ENCODE measurements at places on chromosomes 12 and 14. TPM values are rescaled to one million over a fixed set of nuclear protein-coding genes. Genes with fewer than 3 reads are reported as not detected.

DNA sequence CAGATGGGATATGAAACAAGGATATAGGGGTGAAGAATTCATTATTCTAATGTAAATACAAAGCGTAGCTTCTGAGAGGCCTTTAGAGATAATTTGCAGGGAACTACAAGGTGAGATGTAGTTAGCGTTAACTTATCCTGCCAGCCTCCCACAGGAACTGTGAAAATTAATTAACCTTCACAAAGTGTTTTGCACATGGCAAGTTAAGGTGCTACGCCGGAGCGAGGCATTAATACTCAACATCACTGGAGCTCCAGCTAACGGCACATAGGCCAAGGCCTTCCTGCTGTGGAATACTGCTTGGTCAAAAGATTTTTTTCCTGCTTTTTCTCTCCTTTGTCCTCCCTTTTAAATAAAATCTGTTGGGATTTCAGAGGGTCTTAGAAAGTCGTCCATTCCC, 86.5 kb downstream of the CRACR2A start:
- no peaks in the 10 kb centered on the region for H3K36me3 ChIP-seq
- H3K27ac ChIP-seq: no peak overlapping the region
- H3K4me1 ChIP-seq: no peaks in the 10 kb centered on the region
- no peak overlapping the region for H3K4me3 ChIP-seq
- no peaks in the 10 kb centered on the region for H3K27me3 ChIP-seq
- DNase-seq: no peak

The MCRS1 gene
- total RNA-seq: 59.7 TPM

The NCAPD2 gene
- total RNA-seq: 21.0 TPM

The WNT1 gene
- not detected for total RNA-seq

GRCh38 chr12:12992418-12993130, 7.5 kb downstream of the HEBP1 start:
- peaks cover 6% of the 10 kb centered on the region for H3K36me3 ChIP-seq
- H3K27ac ChIP-seq: peak overlapping the region; percentile 45
- DNase-seq: no peak
- no peaks in the 10 kb centered on the region for H3K27me3 ChIP-seq
- no peak overlapping the region for H3K4me3 ChIP-seq

DNA sequence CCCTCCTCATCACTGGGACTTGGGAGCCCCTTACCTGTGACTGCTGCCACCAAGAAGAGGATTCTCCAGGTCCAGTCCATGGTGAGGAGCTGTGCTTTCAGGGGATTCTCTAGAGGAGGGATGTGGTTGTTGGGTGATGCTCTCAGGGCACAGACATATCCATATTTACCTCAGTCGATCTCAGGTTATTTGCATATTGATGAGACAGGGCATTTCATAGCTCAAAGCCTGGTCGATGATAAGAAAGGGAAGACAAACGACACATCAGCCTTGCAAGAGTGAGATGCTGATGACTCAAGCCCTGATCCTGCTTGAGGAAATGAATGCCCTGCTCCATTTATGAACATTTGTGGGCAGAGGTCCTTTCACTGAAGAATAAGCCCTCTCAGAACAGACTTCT, 981.0 kb downstream of the TMEM121 start:
- H3K4me3 ChIP-seq: no peak overlapping the region
- no peaks in the 10 kb centered on the region for H3K4me1 ChIP-seq
- no peaks in the 10 kb centered on the region for H3K36me3 ChIP-seq
- H3K27ac ChIP-seq: no peak overlapping the region

The E2F7 gene
- total RNA-seq: 3.7 TPM

GRCh38 chr14:87055007-87055406, 938.0 kb downstream of the GALC start:
- no peak for DNase-seq
- H3K4me3 ChIP-seq: no peak overlapping the region
- H3K36me3 ChIP-seq: no peaks in the 10 kb centered on the region
- no peaks in the 10 kb centered on the region for H3K27me3 ChIP-seq

GRCh38 chr12:122878780-122879612, 16.9 kb downstream of the VPS37B start:
- no peaks in the 10 kb centered on the region for H3K27me3 ChIP-seq
- H3K4me3 ChIP-seq: no peak overlapping the region
- no peak for DNase-seq
- peaks cover 37% of the 10 kb centered on the region for H3K4me1 ChIP-seq
- no peak overlapping the region for H3K27ac ChIP-seq
- peaks cover 7% of the 10 kb centered on the region for H3K36me3 ChIP-seq

DNA sequence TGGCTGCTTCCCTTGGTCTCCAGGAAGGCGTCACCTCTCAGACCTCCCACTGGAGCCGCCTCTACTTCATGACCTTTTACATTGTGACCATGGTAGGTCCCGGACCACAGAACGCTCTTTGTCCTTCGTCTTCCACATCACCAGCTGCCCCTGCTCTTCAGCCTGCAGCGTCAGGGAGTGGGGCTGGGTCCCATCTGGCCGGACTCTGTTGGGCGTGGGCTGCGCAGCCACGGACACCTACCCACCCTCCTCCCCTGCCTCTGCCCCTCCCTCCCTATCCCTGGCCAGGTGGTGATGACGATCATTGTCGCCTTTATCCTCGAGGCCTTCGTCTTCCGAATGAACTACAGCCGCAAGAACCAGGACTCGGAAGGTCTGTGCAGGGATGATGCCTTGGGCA, 43.3 kb downstream of the SLC8B1 start:
- H3K27ac ChIP-seq: no peak overlapping the region
- H3K4me1 ChIP-seq: peaks cover 15% of the 10 kb centered on the region
- no peaks in the 10 kb centered on the region for H3K27me3 ChIP-seq
- peaks cover 88% of the 10 kb centered on the region for H3K36me3 ChIP-seq

GRCh38 chr14:68779761-68780323, 13.0 kb downstream of the ZFP36L1 start:
- H3K27ac ChIP-seq: peak overlapping the region; percentile 87
- peaks cover 34% of the 10 kb centered on the region for H3K4me1 ChIP-seq
- no peak for DNase-seq

- H3K4me3 ChIP-seq: no peak overlapping the region
- peaks cover 71% of the 10 kb centered on the region for H3K36me3 ChIP-seq
- no peaks in the 10 kb centered on the region for H3K27me3 ChIP-seq
- no peaks in the 10 kb centered on the region for H3K4me1 ChIP-seq
- H3K27ac ChIP-seq: no peak overlapping the region
These were observed 8.0 kb downstream of the RBM19 start for GRCh38 chr12:113958108-113958507.

GRCh38 chr12:102163383-102163782, 34.2 kb downstream of the PMCH start:
- DNase-seq: no peak
- H3K27me3 ChIP-seq: no peaks in the 10 kb centered on the region
- no peaks in the 10 kb centered on the region for H3K36me3 ChIP-seq

DNA sequence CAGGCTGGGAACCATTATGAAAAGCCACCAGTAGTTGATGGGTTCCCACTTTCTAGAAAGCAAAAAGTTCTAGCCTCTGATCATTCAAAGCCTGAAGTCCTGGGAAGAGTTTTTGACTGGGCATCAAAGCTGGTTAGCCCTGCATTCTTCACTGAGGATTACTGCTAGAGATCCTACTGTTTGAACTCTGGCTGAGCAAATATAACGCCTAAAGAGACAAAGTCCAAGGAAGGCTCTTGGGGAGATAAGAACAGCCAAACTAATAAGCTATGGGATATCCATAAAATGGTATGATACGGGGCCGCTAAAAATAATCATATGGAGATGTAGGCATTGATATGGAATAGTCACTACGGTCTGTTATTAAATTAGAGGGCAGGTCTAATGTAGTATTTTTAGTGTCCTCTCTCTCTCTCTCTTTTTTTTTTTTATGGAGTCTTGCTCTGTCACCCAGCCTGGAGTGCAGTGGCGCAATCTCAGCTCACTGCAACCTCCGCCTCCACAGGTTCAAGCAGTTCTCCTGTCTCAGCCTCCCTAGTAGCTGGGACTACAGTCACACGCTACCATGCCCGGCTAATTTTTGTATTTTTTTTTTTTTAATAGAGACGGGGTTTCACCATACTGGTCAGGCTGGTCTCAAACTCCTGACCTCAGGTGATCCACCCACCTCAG, 35.5 kb downstream of the PLXNC1 start:
- no peaks in the 10 kb centered on the region for H3K27me3 ChIP-seq
- DNase-seq: no peak
- H3K4me3 ChIP-seq: no peak overlapping the region
- H3K4me1 ChIP-seq: peaks cover 32% of the 10 kb centered on the region
- H3K36me3 ChIP-seq: peaks cover 4% of the 10 kb centered on the region

The PTPRO gene
- 29.9 TPM for total RNA-seq

The KRT72 gene
- 0.10 TPM for total RNA-seq

- peaks cover 26% of the 10 kb centered on the region for H3K36me3 ChIP-seq
- no peak for DNase-seq
- H3K27me3 ChIP-seq: peaks cover 17% of the 10 kb centered on the region
- H3K4me3 ChIP-seq: no peak overlapping the region
- peaks cover 70% of the 10 kb centered on the region for H3K4me1 ChIP-seq
- H3K27ac ChIP-seq: no peak overlapping the region
These were observed 4.5 kb downstream of the PGF start for GRCh38 chr14:74950795-74951442.

GRCh38 chr12:58811346-58811745, 109.0 kb downstream of the LRIG3 start:
- no peak for DNase-seq
- H3K27ac ChIP-seq: no peak overlapping the region
- no peaks in the 10 kb centered on the region for H3K27me3 ChIP-seq
- no peak overlapping the region for H3K4me3 ChIP-seq

The AQP6 gene
- total RNA-seq: 2.3 TPM

DNA sequence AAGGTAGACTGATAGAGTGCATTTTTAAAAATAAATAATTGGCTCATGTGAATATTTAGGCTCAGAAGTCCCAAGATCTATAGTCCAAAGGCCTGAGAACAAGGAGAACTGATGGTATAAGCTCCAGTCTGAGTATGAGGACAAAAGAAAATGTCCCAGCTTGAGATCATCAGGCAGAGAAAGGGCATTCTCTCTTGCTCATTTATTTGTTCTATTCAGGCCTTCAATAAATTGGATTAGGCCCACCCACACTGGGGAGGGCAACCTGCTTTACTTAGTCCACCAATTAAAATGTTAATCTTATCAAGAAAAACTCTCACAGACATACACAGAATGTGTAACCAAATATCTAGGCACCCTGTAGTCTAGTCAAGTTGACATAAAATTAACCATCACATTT, 644.4 kb upstream of the MDGA2 start:
- no peak overlapping the region for H3K4me3 ChIP-seq
- H3K27ac ChIP-seq: no peak overlapping the region
- no peaks in the 10 kb centered on the region for H3K27me3 ChIP-seq
- H3K4me1 ChIP-seq: no peaks in the 10 kb centered on the region
- DNase-seq: no peak

The STAB2 gene
- total RNA-seq: 0.99 TPM

DNA sequence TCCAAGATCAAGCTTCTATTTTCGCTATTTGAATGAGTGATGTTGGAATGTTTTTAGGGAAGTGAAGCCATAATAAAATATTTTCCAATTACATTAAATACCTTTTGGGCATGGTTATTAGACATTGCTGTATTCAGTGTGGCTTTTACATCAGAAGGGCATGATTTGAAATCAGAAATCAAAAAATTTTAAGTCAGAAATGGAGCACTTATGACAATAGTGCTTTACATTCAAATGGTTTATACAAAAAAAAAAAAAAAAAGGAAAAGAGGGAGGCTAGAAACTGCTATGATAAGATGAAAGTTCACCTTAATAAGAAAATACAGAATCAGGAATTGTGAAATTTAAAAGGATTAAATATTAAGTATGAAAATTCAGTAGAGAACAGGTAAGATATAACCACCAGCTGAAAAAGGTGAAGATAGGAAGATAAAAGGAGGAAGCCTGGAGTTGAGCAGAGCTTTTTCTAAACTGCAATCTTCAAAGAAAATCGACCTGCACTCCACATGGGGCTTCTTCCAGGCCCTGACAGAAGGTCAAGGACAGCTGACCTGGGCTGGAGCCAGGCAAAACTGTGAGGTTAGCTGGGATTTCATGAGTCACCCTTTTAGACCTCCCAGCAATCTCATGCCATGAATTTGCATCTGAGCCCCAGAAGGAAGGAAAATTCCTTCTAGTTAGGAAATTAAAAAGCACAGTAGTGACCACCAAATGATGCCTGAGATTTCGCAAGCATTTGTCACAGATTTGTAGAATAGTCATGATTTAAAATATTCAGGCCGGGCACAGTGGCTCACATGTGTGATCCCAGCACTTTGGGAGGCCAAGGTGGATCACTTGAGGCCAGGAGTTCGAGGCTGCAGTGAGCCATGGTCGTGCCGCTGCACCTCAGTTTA, 23.4 kb upstream of the BMP4 start:
- H3K27ac ChIP-seq: no peak overlapping the region
- H3K36me3 ChIP-seq: no peaks in the 10 kb centered on the region
- H3K4me3 ChIP-seq: no peak overlapping the region
- no peaks in the 10 kb centered on the region for H3K4me1 ChIP-seq
